ENCODE measurements at places on chromosomes 16 and 17. TPM values are rescaled to one million over a fixed set of nuclear protein-coding genes. Genes with fewer than 3 reads are reported as not detected.
A peak's percentile ranks its signal among the peaks of the same experiment; 100 is the strongest.

Gene CLEC18C
- not detected for total RNA-seq

Gene KIF1C
- total RNA-seq = 113 TPM

Gene HCRT
- not detected for total RNA-seq

Gene PLEKHH3
- 59.2 TPM for total RNA-seq

GRCh38 chr17:43024407-43025289 is at the start of gene RND2:
Gene RND2, plus strand, starts transcription at chr17:43025231. Its CDS starts 117 bp downstream, at chr17:43025348.
- DNase-seq = peak; percentile 83

- DNase-seq = no peak
These were observed 5.0 kb downstream of the IGFBP4 start for GRCh38 chr17:40448213-40448638.

DNA sequence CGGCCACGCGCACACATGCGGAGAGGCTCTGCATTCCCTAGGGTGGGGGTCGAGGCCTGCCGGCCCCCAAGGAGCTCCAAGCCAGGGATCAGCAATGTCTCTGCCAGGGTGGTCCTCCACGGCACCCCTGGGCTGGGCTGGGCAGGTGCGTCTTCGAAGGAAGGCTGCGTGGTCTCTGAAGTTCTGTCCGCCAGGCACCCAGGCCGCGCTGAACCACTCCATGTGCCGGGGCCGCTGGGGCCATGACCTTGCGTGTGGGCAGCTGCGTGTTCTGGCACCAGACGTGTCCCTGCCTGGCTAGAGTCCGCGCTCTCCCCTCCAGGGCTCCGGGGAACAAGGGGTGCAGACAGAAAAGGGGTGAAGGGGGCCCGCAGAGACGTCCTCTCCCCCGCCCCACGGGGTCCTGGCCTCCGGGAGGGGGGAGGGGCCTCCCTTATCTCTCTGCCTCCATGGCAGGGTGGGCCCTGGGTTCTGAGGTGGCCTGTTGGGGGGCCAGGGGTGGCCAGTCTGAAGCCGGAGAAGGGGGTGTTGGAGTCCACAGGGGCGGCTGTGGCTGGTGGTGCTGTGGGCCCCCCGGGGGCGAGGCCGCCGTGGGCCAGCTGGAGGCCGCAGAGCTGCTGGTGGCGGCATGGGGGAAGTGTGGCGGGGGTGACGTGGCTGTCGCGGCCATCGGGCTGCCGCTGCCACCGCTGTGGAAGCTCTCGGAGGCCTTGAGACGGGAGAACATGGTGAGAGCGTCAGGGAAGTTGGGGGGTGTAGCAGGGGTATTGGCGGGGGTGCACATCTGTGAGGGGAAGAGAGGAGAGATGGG is 5.3 kb downstream of the UBALD1 start:
- no peak for DNase-seq

Data from thoracic aorta (tissue), 2 donors.